Stimulated activated CD4-positive, alpha-beta T cell treated with anti-CD3 and anti-CD28 coated beads, TNF-alpha, amount 100 ng/mL, for 1 hour (primary cell): ENCODE measurements at places on chromosomes 7 and 10.

- no peak for DNase-seq
Observed at GRCh38 chr10:71363936-71364335, 32.8 kb upstream of the CDH23 start.

DNA sequence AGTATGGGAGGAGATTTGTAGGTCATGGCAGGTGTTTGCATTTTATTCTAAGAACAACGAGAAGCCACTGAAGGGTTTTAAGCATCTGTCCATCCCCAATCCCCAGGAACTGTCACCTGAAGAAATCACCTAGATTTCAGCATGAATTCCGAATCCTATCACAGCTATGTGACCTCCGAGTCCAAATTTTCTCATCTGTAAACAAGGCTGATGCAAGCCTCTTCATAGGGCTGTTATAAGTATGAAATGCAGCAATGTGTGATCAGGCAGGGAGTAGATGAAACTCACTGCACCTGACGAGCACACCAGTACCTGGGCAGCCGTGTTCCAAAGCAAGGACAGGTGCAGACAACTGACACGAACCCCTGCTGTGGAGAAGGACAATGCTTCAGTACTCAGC, 14.0 kb downstream of the HABP2 start:
- no peak for DNase-seq

DNA sequence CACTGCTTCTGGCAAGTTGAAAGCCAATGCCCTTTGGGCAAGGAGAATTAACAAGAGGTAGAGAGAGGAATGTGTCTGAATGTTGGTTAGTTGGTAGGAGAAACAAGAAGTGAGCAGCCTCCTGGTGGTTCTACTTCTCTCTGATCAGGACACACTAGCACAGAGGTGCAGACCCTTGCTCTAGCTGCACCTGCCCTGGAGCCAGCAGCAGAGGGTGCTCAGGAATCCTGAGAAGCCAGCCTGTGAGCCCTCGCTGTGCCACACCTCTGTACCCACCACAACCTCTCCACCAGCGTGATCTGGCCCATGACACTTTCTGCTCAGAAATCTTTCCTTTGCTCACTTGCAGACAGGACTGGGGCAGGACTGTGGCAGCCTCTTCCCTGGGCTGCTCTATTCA, 364.7 kb downstream of the RPS24 start:
- DNase-seq, result no peak

- DNase-seq, result no peak
Observed at GRCh38 chr7:128221929-128222403, 19.1 kb upstream of the LEP start.

- no peak for DNase-seq
Observed at GRCh38 chr7:31991846-31992245, 78.4 kb downstream of the PDE1C start.

DNA sequence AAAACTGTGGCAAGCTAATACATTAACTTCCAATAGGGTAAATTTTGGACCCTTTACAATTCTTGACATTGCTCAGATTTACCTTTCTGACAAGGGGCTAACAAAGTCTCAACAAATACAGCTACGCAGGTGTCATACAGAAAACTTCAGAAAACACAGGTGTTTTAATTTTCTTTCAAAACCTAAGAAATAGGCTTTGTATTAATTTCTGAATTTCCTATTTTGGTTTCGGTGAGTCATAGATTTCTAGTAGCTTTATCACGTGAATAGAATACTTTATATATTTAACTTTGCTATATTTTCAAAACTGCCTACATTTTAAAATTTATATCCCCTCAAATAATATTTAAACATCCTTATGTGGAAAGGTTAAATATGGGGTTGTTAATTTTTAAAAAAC, 215.3 kb downstream of the DGKB start:
- DNase-seq, result no peak

DNA sequence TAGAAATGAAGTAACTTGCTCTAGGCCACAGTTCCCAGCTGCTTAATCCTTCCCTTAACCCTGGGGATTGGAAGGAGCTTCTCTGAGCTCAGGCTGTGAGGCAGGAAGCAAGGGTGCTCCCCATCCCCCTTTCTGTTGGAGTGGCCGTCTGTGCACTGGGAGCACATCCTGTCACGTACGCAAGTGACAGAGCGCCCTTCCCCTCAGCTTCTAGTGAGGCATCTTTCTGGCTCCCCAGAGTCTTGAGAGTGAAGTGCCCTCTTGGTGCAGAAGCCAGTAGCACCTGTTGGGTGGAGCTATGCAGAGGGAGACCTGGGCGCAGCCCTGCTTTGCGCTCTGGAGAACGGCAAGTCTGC, 47.8 kb downstream of the SHH start:
- DNase-seq, result no peak

GRCh38 chr7:3201937-3202710, 98.9 kb upstream of the SDK1 start:
- no peak for DNase-seq

DNA sequence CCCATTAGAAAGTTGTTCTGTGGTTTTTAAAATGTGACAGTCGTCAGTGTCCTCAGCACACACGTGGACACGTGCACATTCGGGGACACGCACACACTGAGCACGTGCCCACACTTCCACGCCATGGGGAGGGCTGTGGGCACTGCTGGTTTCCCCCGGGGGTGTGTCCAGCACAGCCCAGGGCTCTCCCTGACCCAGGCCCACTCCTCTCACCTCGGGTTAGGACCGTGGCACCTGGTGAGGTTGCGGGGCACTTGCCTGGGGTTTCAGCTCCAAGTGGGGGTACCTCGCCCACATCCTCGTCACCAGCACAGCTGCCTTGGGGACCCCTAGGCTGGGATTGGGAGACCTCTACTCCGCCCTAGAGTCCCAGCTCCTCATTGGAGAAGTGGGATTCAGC, 20.7 kb downstream of the GET4 start:
- no peak for DNase-seq

GRCh38 chr10:11108356-11108755, 90.7 kb downstream of the CELF2 start:
- DNase-seq, result no peak

GRCh38 chr7:150977382-150978125, 567 bp downstream of the KCNH2 start:
- DNase-seq, result no peak

DNA sequence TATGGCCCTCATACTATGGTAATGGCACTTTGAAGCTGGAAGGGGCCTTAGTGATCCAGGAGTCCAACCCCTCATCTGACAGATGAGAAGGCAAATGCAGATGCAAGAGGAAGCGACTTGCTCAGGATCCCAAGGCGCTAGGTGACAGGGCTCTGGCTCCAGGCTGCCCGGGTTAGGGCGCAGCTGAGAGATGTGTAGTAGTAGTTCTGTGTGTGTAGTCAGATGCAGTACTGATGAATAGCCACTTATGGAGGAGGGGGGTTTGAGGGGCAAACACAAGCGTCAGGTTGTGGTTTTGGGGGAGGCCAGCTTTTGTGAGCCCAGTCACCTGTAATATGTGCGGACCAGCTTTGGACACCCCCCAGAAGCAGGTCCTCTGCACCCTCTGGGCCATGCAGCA, 4.8 kb downstream of the ADRA2A start:
- DNase-seq, result no peak

DNA sequence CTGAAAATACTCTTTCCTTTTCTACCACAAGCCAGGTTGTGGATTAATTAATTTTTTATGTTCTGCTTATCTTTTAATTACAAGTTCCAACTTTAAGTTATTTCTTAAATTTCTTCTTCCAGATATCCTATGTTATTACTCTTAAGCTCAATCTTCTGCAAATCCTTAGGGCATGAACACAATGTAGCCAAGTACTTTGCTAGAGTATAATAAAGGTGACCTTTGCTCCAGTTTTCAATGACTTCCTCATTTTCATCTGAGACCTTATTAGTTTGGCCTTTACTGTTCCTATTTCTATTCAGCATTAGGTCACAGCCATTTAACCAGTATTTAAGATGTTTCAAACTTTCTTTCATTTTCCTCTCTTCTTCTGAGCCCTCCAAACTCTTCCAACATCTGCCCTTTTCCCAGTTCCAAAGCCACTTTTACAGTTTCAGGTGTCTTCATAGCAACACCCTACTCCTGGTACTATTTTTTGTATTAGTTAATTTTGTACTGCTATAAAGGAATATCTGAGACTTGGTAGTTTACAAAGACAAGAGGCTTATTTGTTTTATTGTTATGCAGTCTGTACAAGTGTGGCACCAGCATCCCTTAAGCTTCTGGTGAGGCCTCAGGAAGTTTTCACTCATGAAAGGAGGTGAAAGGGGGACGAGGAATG, 886.2 kb upstream of the GHITM start:
- DNase-seq, result no peak

GRCh38 chr10:16843252-16843870, 26.1 kb upstream of the RSU1 start:
- DNase-seq, result no peak

GRCh38 chr10:56142092-56142728, 218.8 kb downstream of the ZWINT start:
- DNase-seq, result no peak

- no peak for DNase-seq
Observed at GRCh38 chr7:21616091-21616490, 73.3 kb downstream of the DNAH11 start.

DNA sequence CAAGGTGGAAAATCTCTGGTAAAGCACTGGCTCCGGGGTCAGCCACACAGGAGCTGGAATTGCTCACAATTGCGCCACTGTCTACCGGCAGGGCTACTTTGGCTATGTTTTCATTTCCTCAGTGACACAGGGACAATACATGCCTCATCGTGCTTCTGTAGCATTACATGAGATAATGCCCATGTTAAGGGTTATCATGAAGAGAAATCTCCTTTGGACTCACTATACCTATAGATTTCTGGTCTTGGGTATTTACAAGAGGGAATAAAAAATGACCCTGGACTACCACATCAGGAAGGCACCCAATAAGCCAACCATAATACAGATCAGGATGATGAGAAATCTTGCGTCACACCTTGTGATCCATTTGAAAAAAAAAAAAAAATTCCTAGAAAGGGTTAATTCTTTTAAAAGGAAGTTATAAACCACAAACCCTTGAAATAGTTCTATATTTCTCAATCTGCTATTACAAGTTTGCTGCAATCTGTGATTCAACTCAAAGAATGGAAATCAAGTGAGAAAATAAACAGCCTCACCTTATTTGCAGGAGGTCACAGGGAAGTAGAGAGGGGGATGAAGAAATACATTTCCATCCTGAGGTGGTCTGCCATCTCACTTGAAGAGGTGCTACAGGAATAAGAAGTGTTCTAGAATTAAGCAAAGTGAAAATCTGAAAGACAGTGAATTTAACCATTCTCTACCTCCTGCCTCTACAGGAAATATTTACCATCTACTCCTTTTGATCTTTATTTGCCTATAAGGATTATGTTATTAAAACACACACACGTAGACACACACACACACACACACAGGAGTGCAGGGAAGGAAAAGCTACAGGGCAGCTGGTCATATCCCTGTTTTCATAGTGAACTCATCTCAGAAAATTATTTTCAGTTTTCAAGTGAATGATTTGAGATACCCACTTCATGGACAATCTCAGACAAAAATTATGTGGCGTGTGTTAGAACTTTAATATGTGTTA, 231.3 kb upstream of the CELF2 start:
- DNase-seq, result no peak

DNA sequence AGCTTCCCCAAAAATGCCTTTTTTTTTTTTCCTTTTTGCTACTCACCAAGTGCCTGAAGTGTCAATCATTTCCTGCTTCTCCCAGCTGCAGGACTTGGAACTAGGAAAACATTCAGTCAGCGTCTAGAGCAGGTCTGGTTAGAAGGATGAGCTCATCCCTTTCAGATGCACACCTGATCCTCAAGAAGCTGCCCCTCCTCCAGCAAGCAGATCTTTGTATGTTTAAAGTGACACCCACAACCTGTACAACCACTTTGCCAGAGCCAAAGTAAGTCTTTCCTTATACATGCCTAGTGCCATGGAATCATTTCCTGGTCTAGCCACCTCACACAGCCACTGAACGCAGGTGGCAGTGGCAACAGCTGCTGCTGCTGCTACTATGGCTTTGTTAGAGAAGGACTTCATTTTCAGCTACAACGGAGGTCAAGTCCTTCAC, 10.4 kb upstream of the USP54 start:
- no peak for DNase-seq

GRCh38 chr7:123789817-123790216, 41.0 kb upstream of the WASL start:
- DNase-seq, result no peak

GRCh38 chr7:1288390-1288995, 55.8 kb downstream of the UNCX start:
- DNase-seq, result no peak

GRCh38 chr7:121428855-121429489, 32.9 kb upstream of the FAM3C start:
- DNase-seq, result no peak

- DNase-seq, result no peak
Observed at GRCh38 chr10:77989081-77989724, 40.1 kb downstream of the POLR3A start.

DNA sequence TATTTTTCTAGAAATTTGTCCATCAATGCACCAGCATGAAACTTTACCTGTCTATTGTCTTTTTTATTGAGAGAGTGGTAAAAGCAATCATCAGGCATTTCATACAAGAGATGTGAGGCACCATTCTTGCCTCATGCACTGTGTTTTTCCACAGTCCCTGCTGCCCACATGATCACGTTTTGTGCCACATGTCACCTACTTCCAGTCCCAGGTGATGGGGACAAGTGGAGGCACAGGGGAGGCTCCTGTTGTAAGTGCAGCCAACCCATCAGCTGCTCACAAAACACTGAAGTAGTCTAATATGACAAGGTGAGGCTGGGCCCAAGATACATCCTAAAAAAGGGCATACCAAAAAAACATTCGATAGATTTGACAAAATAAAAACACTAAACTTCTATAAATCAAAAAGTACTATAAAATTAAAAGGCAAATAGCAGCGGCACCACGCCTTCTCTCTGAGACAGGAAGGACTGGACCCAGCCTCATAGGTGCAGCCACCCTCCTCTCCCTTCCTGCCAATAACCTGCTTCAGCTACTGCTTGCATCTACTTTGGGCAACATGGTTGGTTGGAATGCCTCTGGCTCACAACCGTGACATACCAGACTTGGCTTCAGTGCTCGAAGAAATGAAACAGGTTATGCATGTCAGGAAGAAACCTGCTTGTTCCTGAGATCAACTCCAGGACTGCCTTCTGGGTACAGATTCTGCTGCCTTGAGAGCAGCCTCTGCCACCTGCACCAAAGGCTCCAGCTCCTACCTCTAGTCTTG, 2.3 kb downstream of the ZC3HAV1L start:
- no peak for DNase-seq
